HCT116 (cell line): ENCODE measurements at places on chromosomes 1 and 21. TPM values are rescaled to one million over a fixed set of nuclear protein-coding genes. Genes with fewer than 3 reads are reported as not detected.

GRCh38 chr1:177423090-177423489, 252.3 kb downstream of the BRINP2 start:
- H3K4me1 ChIP-seq: no peaks in the 10 kb centered on the region
- no peak overlapping the region for H3K27ac ChIP-seq
- DNase-seq: no peak
- no peak overlapping the region for H3K4me3 ChIP-seq

DNA sequence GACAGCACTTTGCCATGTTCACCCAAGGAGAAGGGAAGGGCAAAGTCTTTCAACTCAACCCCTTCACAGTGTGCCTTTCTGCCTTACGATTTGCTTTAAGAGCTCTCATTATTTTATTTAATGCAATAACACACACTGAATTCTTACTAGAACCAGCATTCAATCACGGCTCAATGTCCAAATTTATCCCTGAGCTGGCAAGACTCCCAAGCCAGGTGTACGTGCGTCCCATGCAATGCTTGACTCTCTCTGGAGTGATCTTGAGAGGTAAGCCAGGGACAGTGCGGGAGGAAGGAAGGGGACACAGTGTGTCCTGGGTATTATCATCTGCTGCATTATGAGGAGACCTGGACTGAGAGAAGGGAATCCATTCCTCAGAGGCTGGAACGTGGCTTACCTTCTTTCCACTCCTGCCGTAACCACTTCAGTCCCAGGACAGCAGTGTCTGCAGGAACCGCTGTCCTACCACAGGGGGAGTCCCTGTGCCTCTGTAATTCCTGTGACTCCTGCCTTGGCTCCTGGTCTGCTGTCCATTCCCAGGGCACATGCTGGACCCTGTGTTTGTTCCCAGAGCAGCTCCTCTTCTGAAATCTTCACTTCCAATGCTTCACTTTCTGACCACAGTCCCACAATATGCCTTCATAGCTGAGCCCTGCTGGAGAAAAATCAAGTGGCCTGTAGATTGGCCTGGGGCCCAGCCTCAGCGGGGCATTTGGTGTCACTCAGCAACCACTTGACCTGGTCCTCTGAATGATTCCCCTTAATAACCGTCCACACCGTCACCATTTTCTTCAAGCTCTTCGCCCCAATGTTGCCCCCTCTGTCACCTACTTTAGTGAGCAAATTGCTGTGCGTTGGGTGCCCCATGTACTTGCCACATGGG, 28.6 kb upstream of the STUM start:
- H3K27ac ChIP-seq: no peak overlapping the region
- H3K36me3 ChIP-seq: no peaks in the 10 kb centered on the region
- DNase-seq: no peak
- H3K4me3 ChIP-seq: no peak overlapping the region
- H3K4me1 ChIP-seq: no peaks in the 10 kb centered on the region

Gene HPCAL4
- total RNA-seq: 5.2 TPM

- no peak for DNase-seq
- H3K4me1 ChIP-seq: peaks cover 23% of the 10 kb centered on the region
- no peak overlapping the region for H3K27ac ChIP-seq
- H3K27me3 ChIP-seq: no peaks in the 10 kb centered on the region
- no peak overlapping the region for H3K4me3 ChIP-seq
These were observed 3.8 kb downstream of the CELSR2 start for GRCh38 chr1:109252893-109253802.

Gene PRDX1
- 1,171 TPM for total RNA-seq
